Stimulated activated CD8-positive, alpha-beta memory T cell treated with anti-CD3 and anti-CD28 coated beads, Interleukin-15, amount 100 ng/mL, for 1 hour (primary cell): ENCODE measurements at places on chromosomes 7 and 10.

DNA sequence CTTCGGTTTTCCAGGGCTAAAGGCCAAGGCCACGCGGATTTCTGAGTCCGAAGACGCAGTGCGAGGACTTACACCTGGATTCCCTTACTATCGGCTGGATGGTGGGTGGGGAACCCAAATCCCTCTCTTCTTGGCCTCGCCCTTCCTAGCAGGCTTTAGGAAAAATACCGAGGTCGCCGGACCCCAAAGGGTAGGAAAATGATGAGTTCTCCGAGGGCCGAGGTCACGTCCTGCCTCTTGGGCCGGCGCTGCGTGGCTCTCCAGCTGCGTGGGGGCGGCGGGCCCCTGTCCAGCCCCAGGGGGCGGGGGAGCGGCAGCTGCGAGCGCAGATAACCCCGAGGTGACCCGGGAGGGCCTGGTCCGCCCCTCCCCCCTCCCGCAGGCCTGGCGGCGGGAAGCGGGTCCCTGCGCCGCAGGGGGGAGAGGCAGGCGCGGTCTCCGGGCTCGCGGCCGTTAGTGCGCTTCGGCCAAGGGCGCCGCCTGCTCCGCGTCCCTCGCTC is 805 bp upstream of the HMX3 start:
- no peak for DNase-seq

- no peak for DNase-seq
These were observed 937 bp downstream of the DDX56 start for GRCh38 chr7:44572771-44573170.

GRCh38 chr10:113282564-113282963 is 270.3 kb upstream of the HABP2 start:
- DNase-seq, result no peak

GRCh38 chr10:32957341-32958084 is 517 bp downstream of the ITGB1 start:
- no peak for DNase-seq

- DNase-seq, result peak; percentile 41
These were observed 56.7 kb downstream of the IDE start for GRCh38 chr10:92517034-92517655.

GRCh38 chr7:85595750-85596178 is 408.9 kb upstream of the SEMA3D start:
- DNase-seq, result no peak

- DNase-seq, result no peak
These were observed 192.5 kb upstream of the PRSS1 start for GRCh38 chr7:142556740-142557139.

GRCh38 chr10:71999360-72000072 is 35.3 kb downstream of the CHST3 start:
- no peak for DNase-seq

DNA sequence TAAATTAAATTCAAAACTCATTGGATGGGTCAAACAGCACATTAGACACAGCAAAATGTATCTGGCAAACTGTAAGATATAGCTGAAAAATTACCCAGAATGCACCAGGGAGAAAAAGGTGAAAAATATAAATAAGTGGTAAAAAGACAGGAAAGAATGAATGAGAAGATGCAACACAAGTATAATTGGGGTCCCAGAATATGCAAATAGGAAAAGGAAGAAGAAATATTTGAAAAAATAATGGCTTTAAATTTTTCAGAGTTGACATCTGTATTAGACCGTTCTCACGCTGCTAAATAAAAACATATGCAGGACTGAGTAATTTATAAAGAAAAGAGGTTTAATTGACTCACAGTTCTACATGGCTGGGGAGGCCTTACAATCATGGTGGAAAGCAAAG is 167.7 kb upstream of the PLXNA4 start:
- DNase-seq, result no peak

DNA sequence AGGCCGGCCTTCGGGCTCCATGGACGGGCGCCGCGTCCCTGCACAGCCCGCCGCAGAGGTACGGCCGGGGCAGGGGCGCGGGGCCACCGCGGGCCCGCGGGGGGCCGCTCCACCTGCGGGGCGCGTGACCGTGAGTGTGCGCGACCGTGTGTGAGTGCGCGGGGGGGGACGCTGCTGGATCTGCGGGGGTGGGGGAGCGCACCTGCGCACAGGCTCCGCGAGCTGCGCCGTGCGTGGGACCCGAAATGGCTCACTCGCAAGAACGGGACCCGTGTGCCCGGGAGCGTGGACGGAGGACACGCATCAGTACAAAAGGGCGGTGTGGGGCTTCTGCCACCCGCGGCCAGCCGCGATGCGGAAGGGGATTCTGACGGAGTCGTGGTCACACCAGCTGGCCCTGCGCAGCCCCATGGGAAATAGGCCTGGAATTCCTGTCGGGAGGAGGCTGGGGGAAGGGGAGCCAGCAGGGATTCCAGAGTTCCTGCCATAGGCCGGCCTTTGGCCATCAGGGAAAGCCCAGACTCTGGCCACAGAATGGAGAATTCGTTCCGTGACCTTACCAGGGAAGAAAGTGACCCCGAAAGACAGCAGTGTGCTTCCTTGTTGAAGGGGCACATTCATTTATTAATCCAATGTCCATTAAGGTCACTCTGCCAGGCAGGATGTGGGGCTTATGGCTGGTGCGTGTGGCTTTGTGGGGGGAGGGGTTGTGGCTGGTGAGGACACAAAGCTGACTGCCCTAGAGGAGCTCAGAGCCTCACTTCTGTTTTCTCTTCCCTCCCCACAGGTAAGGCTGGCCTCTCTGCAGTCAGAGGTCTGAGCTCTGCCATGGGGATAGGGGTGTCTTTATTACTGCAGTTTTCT is 494 bp downstream of the REPIN1 start:
- peak; percentile 32 for DNase-seq

DNA sequence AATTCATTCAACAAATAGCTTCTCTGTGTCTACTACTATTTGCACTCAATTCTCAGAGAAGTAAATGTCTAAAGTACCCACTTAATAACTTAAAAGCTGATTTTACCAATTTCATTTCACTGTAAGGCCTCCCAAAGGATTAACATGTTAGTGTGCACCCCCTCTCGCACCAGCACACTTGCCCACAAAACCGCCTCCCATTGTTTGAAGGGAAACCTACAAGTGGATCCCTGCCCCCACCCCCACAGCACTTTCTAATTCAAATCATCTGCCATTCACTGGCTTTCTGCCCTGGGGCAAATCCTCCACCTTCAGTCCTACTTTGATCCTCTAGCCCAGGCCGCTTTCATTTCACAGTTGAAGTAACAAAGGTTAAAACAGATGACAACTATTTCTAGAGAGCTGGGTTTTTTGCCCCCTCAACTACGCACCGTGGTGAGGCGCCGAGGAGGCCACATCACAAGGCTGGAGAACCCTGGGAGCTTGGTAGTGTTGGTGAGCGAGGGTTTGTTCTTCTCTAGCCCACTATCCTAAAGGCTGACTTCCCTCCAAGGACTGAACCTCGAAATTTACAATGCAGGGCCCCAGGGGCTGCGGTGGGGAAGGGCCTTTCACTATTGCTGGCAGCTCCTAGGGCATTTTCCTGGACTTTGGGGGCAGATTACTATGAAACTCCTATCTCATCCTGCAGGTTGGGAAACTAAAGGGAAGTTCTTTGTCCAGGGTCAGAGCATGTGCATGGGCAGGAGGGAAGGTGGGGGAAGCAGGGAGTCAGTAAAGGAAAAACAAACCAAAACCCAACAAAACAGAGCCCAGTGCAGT is 517.4 kb upstream of the ZMIZ1 start:
- no peak for DNase-seq

DNA sequence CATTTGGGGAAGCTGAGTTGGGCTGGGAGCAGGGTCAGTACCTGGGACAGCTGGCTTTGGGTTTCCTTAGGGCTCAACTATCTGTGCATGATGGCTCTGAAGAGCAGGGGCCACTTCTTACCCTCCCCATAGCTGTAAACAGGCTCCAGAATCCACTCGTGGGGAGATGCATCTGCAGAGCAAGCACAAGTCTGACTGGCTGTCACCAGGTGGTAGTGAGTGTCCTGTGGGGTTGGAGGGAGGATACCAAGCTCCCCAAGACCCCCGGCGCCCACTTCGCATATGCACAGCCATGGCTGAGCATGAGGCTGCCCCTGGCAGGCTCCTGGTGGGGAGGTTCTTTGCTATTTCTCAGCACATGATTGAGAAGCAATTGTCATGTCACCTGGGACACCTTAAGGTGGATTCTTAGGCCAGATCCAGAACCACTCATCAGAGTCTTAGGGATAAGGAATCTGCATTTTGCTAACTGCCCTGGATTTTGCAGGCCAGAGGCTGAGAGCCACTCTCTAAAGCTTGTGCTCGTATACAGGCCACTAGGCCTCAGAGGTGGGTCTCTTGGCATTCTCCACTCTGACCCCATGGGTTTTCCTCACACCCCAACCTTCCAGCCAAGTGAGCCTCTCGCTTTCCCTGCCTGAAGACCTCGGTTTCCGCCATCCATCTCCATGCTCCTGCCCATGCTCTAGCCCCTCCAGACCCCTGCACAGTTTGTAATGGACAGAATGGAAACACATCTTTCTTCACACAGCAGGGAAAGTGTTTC is 53.7 kb downstream of the ADCY1 start:
- no peak for DNase-seq

DNA sequence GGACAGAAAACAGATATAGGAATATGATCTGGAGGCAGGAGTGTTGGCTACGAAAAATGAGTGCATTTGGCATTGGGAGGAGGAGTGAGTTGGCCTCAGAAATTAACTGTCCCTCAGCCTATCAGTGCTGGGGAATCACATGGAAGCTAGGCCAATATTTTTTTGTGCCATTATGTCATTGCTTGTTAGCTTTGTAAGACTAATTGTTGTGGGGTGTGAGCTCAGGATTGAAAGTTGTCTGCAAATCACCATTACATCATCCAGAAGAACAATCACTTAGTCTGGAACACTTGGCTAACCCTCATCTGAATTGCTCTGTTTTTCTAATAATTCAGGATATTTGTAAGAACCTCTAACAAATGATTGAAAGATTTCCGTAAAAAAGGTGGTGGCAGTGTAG is 45.2 kb upstream of the SEMA3D start:
- DNase-seq, result no peak

DNA sequence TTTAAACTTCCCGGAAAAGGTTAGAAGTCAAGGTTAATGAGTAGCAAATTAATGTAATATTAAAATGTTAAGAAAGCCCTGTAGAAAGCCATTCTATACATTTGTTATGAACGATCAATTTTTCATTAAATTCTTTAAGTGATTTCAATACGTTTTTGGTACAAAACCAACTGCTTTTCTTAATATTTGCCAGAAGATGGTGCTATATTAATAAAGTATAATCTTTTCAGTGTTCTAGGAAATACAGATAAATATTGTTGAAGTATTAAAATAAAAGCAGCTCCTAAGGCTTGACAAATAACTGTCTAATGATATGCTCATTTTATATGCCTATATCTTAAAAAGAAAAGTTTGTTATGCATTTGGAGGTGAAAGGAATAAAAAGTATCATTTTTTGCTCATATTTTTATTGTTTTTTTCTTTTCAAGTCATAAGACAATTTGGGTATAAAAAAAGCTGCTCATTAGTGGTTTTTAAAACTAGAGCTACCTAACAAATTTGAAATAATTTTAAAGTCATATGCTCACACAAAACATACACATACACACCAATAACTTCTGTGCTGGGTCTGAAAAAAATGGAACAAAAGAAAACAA is 130.3 kb upstream of the POT1 start:
- DNase-seq, result no peak

GRCh38 chr7:30202671-30203070 is 67.9 kb downstream of the MTURN start:
- DNase-seq, result no peak

DNA sequence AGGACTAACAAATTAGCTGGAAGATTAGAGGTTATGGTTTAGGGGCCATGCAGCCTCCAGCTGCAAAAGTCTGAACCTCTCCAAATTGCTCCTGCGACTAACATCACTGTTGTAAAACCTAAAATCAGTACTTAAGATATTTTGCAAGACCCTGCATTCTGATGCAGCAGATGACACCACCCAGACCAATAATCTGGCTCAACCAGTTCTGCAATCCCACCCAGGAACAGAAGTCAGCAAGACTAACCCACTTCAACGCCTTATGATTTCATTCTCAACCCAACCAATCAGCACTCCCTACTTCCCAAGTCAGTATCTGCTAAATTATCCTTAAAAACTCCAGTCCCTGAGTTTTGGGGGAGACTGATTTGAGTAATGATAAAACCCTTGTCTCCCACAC is 250.8 kb upstream of the MBL2 start:
- DNase-seq, result no peak

DNA sequence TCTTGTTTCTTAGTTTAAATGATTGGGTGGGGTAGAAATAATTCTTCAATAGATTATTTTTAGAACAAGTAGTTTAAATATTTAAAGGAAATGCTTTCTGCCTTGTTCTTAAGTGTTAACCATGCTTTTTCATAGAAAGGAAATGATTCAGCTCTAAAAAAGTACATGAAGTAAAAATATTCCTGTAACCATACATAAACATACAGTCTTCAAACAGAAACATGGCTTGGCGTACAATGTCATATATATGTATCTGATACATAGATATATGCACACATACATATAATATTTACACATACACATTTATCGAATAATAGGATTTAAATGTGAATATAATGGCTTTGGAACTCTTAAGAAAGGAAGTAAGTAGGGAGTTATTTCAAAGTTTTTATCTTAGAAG is 84.4 kb downstream of the RUNDC3B start:
- no peak for DNase-seq

DNA sequence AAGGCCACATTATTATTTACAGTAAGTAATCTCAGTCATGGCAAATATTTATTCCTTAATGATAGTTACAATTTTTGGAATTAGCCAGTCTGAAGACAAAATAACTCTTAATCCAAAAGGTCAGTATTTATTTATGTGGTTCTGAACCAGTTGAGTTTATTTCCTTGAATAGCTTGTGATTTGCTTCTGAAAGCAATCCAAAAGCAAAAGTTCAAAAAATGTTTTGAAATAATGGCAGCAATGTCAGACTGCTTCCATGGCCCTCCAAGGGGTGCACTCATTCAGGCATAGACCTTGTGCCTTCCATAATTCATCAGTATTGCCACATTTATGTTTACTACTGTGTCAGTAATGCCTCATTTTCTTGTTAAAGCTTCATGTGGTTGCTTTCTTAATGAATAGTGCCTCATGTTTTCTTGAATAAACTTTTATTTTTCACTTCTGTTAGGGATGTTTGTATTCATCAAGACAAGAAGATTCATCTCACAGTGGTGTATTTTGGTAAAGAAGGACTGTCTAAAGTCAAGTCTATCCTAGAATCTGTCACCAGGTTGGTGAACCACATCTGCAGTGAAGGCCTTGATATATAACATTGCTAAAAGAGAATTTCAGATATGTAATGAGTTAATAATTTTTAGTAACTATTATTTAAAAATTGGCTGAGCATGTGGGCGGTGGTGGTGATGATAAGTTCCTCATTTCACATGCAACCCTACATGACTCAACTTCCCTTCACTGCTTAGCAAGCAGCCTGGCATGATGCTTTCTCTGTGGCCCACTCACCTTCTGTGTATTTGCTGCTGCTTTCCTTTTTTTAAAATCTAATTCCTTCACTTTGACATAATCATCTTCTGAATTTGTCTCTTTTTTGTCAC is 22.0 kb downstream of the CSGALNACT2 start:
- no peak for DNase-seq

DNA sequence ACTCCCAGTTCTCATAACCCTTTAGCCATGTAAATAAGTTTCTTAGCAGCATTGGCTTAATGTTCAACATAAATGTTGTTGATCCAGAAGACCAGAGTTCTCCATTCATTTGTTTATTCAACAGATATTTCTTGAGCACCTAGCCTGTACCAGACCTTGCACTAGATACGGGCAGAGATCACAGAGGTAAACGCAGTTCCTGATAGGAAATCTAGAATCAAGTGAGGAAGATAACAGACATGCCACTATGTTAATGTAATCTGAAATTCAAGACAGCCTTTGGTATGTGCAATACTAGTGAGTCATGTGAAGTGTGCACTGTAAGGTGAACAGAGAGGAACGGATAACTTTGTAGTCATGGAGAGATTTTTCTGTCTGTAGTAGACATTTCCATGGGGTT is 3.0 kb downstream of the BUB3 start:
- DNase-seq, result no peak
